ENCODE measurements at places on chromosomes 7 and 10. TPM values are rescaled to one million over a fixed set of nuclear protein-coding genes. Genes with fewer than 3 reads are reported as not detected.

Gene GJD4
- total RNA-seq = not detected

Gene CYP3A5
- not detected for total RNA-seq

Gene ELN
- total RNA-seq = not detected

Gene SPOCK2
- not detected for total RNA-seq

Gene RRP12
- 19.0 TPM for total RNA-seq

Gene TAS2R5
- not detected for total RNA-seq

Gene NEUROG3
- total RNA-seq = not detected

Gene CTAGE8
- total RNA-seq = 0.57 TPM

Gene DKK1
- total RNA-seq = 403 TPM

Gene HMX2
- 6.0 TPM for total RNA-seq

Gene EFCAB10
- not detected for total RNA-seq

Gene ST7
- total RNA-seq = 14.4 TPM

Gene FEZF1
- total RNA-seq = not detected

Gene NAT16
- total RNA-seq = not detected

Gene HABP2
- not detected for total RNA-seq

Gene GIMAP4
- not detected for total RNA-seq

Gene EEF1AKMT2
- 23.1 TPM for total RNA-seq

Gene ACTL6B
- not detected for total RNA-seq

Gene HGF
- total RNA-seq = 41.0 TPM

Gene CDC14C
- not detected for total RNA-seq

Gene SYT15B
- total RNA-seq = 1.1 TPM

Gene OR6V1
- not detected for total RNA-seq

Data from MG63 (cell line).